HFFc6 (cell line): ENCODE measurements at places on chromosomes 1 and 21. TPM values are rescaled to one million over a fixed set of nuclear protein-coding genes. Genes with fewer than 3 reads are reported as not detected.

GRCh38 chr1:91876040-91876470, 9.9 kb downstream of the TGFBR3 start:
- no peak for DNase-seq

Gene GJA8
- not detected in 3 replicates for total RNA-seq

DNA sequence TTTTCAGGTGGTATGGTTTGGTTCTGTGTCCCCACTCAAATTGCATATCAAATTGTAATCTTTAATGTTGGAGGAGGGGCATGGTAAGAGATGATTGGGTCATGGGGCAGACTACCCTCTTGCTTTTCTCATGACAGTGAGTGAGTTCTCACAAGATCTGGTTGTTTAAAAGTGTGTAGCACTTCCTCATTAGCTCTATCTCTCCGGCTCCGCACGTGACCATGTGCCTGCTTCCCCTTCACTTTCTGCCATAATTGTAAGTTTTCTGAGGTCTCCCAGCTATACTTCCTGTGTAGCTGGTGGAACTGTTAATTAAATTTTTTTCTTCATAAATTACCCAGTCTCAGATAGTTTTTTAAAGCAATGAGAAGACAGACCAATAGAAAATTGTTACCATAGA, 843.2 kb downstream of the AMY1C start:
- DNase-seq, result no peak

Gene CD164L2
- not detected in 3 replicates for total RNA-seq

DNA sequence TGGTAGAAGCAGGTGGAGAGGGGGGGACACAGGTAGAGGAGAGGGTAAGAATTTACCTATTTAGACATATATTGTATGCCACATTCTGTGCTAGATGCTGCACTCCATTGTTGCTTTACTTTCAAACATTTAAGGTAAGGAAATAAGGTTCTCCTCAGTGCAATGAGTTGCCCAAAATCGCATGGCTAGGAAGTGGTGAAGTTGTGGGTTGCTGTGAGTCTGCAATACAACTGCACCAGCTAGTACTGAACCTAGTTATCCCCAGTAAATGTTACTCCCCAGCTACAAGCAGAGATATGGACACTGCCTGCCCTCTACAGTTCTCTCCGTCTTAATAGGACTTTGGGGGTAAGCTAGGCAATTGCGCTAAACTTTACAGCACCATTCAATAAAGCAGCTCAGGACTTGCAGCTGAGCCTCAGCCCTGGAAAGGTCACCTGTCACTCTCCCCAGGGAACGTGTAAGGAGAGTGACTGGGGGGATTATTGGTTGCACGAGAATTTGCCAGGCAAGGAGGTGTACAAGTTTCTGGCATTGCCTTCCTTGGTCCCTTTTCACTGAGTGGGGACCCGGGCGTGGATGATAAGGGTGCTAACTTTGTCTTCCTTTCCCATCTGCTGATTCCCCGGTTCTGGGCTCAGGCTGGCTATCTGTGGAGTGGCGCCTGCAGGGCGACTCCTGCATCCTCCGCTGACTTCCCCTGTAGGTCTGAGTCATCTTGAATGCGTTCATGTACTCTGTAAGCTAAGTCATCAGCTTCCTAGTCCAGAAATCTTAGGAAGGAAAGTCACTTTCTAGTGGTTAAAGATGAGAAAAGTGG, 71.3 kb upstream of the CNTN2 start:
- DNase-seq, result peak; percentile 80

Gene LAMC2
- 2.0 to 2.3 TPM (median 2.2 TPM) in 3 replicates for total RNA-seq

- DNase-seq, result no peak
These were observed 83.3 kb downstream of the TIAM1 start for GRCh38 chr21:31260790-31261189.

GRCh38 chr1:221740369-221740992, 1.4 kb downstream of the DUSP10 start:
- DNase-seq, result no peak

Gene CHD1L
- 37.1 to 40.1 TPM (median 39.7 TPM) in 3 replicates for total RNA-seq

Gene CD101
- total RNA-seq, result not detected in 3 replicates

Gene FAM110D
- not detected in 3 replicates for total RNA-seq

DNA sequence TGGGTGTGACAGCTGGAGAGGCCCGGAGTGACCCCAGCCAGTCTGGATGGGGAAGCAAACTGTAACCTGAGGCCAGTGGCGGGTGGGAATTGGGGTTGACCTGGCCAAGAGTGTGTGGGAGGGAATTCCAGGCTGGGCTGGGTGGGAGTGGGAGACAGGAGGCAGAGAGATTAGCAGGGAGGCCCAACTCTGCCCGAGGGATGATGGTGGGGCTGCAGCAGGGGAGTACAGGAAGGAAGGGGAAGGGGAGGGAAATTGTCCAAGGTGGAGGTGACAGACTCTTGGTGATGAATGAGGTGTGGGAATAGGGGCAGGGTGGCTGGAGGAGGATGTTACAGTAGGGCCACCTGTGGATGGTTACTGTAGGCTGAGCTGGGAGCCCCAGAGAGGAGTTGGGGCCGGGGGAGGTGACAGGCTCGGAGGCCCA, 40.4 kb downstream of the HUNK start:
- DNase-seq, result no peak

DNA sequence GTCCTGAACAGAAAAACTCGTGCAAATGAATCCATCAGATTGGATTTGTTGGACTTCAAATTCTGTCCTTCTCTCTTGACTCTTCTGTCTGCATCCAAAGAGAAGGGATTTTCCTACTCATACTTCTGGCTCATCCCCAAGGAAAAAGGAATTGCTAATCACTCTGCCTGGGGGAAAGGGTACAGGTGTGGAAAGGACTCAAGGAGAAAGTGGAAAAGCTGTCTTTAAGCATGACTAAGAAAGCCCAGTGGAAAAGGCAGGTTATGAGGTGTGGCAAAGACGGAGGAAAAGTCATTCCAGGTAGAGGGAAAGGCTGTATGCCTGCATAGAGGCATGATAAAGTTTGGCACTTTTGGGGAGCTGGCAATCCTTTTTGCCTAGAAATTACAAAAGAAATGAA, 43.4 kb downstream of the PTGS2 start:
- DNase-seq, result no peak

Gene WDR64
- not detected in 3 replicates for total RNA-seq

DNA sequence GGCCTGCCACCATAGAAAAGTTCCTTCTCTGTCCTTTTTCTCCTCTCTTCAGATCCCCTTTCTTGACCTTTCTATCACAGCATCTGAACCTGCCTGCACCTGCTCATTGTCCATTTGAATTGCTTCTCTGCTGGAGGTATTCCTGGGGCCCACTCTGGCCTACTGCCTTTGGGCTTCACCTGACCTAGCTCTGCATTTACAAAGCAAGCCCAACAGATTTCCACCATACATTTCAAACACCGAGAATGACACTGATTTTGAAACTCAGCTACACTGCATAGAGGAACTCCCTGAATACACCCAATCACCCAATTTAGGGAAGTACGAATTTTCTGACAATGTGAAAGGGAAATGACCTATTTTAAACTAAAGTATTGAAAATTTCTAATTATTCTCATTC, 284.5 kb upstream of the USP25 start:
- no peak for DNase-seq

DNA sequence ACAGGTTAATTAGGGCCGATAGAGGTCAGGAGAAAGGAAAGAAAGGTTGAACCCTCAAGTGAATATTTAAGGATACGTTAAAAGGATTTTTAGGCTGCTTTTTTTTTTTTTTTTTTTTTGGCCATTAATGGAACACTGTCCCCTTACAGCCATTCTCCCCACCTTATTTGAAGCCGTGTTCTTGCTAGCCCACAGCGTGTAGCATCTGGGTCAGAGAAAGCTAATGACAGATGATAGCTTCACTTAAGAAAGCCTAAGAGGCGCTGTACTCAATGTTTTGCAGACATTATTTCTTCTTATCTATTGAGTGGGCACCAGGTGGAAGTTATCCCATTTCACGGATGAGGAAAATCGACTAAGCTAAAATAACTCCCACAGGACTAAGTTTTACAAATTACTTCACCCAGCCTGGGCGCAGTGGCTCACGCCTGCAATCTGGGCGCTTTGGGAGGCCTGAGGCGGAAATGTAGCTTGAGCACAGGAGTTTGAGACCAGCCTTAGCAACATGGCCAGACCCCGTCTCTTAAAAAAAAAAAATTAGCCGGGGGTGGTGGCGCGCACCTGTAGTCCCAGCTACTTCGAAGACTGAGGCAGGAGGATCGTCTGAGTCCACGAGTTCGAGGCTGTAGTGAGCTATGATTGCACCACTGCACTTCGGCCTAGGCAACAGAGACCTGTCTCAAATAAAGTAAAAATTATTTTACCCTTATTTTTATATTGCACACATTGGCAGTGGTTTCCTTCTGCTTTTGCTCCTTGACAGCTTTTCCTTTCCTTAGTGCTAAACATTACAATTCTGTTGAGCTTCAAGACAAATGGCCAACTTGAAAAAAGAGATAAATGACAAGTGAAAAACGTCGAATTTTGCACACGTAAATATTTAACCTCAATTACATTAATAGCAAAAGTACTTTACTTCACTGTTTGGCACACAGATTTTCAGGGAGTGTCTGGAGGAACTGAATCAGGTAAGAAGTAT, 1.1 kb upstream of the PHTF1 start:
- no peak for DNase-seq

GRCh38 chr1:16092097-16092922, 18.9 kb upstream of the FAM131C start:
- no peak for DNase-seq

DNA sequence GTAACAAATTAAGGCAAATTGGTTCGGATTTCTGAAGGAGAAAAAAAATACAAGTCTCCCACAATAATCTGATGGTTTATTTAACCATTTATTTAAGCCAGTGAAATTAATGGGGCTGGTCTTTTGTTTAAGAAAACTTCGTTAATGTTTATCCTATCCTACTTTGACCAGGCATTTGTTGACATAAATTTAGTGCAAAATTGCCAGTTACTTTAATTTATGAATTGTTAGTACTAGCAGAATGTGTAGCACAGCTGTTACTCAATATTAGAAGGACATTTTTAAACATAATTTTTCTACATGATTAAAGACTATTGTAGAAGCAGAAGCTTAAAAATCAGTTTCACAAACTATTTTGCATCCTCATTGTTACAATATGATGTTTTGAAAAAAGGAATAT, 687.6 kb upstream of the PTBP2 start:
- no peak for DNase-seq

Gene ANXA9
- 0.28 to 0.46 TPM (median 0.45 TPM) in 3 replicates for total RNA-seq

- DNase-seq, result no peak
These were observed 46.6 kb upstream of the APOBEC4 start for GRCh38 chr1:183699616-183700160.

DNA sequence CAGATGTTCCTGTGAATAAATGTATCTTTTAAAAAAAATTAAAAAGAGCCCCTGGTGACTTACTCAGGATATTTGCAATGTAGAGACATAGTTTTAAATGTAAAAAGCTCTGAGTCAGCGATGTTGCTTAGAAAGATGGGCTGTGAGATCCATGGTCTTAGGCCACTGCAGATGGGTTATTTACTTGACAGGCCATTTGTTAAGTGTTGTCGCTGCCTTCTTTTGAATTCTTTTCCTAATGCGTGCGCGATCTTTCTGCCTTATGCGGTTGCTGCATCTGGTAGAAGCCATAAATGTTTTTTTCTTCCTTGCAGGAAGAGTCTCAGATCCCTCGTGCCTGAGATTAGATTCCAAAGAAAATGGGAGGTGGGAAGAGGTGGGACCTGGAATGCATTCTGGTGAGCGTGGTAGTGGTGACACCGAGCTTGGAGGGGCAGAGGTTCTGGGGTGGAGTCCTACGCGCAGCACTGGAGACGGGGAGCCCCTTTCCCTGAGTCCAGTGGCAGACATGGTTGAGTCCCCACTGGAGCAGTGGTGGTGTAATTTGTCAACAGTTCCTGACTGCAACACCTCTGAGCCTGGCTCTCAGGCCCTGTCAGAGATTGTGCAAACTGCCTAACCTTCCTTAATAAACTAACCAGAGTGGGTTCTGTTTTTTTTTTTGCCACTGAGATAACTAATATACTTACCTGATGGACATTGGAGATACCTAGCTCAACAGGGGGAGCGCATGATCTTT, 197.2 kb downstream of the HHAT start:
- DNase-seq, result no peak

DNA sequence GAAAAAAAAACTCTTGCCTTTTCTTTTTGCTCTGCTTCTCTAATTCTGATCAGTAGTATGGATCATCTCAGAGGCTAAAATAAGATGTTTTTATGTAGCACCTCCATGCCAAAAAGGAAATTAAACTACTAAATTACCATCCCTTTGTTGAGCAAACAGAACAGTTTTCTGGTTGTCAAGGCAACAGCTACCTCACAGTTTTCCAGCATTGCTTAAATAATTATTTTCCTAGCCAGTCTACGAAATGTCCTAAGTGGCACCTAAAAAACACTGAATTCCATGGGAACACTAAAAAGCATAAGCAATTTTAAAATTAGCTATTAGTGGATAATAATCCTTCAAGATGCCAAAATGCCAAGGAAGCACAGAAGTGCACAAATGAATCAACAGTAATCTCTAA, 61.7 kb downstream of the ARID4B start:
- no peak for DNase-seq

- DNase-seq, result peak; percentile 94
These were observed 95.4 kb upstream of the USP24 start for GRCh38 chr1:55310505-55310971.

DNA sequence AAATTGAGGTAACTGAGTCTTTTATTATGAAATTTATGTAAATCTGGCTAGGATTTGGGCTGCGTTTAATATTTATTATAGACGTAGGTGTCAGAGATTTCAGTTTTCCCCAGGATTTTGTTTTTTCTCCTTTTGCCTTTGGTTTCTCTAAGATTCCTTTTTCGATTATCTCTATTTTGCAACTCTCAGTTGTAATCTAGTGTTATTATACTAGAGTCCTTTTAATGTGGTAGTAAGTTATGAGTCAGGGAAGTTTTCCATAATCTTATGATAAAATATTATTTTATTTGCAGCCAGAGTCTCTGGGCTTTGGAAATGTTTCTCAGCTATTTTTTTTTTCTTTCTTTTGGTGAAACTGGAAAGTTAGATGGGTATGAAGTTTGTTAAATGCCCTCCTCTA, 1043.8 kb downstream of the PLA2G4A start:
- DNase-seq, result no peak

GRCh38 chr1:40476924-40477677, at the start of gene ZFP69:
ZFP69 (plus strand) TSS chr1:40477290; CDS start chr1:40479362, 2,072 bp downstream.
- no peak for DNase-seq

DNA sequence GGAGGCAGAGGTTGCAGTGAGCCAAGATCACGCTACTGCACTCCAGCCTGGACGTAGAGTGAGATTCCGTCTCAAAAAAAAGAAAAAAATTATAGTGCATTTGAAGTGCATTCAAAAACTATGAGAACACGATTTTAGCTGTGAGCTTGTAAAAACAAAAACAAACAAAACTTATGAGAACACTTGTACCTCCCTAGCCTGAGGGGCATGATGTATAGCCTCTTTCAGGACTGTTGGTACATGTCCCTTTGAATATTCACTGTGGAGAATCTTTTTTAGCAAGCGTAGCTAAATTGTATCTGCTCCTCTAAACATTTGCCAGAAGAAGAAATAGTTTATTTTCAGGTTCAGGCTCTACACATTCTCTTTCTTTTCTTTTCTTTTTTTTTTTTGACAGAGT, 9.5 kb upstream of the DEGS1 start:
- DNase-seq, result no peak

Gene C1orf141
- total RNA-seq, result not detected in 3 replicates

Gene MPZ
- 0.33 to 0.73 TPM (median 0.35 TPM) in 3 replicates for total RNA-seq

Gene TMOD4
- total RNA-seq, result 0.45 to 0.50 TPM in 2 of 3 replicates, not detected in the other

- DNase-seq, result peak; percentile 67
These were observed 14.0 kb upstream of the PODN start for GRCh38 chr1:53047737-53048736.
